Stomach (tissue), 19 donors: ENCODE measurements at places on chromosomes 6 and 20. TPM values are rescaled to one million over a fixed set of nuclear protein-coding genes. Genes with fewer than 3 reads are reported as not detected.

The DEFB121 gene
- not detected for polyA plus RNA-seq

The TBXT gene
- polyA plus RNA-seq, result not detected

The ADGB gene
- polyA plus RNA-seq, result not detected

The TBC1D22B gene
- polyA plus RNA-seq, result 6.4 TPM

The NANP gene
- polyA plus RNA-seq, result 2.8 TPM

- H3K4me1 ChIP-seq, result no peaks in the 10 kb centered on the region
- H3K36me3 ChIP-seq, result no peaks in the 10 kb centered on the region
- DNase-seq, result no peak
- H3K27me3 ChIP-seq, result no peaks in the 10 kb centered on the region
- H3K27ac ChIP-seq, result no peak overlapping the region
Measured at GRCh38 chr6:56984884-56985283, 30.0 kb downstream of the BEND6 start.

DNA sequence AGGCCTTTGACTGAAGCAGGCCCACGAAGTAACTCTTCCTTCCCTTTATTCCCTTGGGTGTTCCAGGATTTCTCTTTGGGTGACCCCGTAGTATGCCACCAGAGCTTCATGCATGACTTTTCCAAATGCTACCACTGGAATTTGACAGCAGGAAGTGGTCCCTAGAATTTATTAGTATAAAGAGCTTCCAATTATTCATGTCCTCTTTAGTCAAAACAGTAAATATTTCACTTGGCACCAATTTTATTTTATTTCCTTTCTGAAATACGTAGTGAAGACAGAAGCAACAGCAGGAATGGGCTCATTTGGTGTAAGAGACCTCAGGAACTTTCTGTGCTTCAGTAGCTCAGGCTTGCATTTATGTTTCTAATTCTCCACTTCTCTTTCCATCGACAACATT is 151.3 kb downstream of the LCA5 start:
- DNase-seq, result no peak
- no peaks in the 10 kb centered on the region for H3K27me3 ChIP-seq
- no peak overlapping the region for H3K4me3 ChIP-seq
- no peak overlapping the region for H3K27ac ChIP-seq
- H3K36me3 ChIP-seq, result no peaks in the 10 kb centered on the region

DNA sequence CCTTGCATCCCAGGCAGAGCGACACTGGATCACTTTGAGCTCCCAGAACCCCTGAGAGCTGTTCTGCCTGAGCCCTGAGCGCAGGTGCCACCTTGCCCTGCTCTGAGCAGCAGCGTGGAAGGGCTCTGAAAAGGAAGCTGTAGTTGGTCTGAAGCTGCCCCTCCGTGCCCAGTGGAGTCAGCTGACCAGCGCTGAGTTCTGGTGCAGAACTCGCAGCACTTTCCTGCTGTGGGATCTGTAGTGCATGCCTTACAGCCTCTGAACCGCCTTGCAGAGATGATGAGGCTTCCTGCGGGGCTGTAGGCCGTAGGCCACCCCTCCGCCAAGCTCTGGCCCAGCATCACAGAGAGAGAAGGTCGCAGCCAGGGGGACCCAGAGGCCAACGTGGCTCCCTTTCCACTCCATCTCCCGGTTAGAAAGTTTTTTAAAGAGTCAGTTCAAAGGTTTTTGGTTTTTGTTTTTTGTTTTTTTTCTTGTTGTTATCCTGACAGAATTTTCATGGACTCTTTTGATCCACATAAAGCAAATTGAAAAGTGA is 158.3 kb upstream of the CST7 start:
- no peak for DNase-seq
- H3K36me3 ChIP-seq, result no peaks in the 10 kb centered on the region
- H3K4me3 ChIP-seq, result no peak overlapping the region
- H3K27me3 ChIP-seq, result peaks cover 19% of the 10 kb centered on the region
- H3K4me1 ChIP-seq, result no peaks in the 10 kb centered on the region

DNA sequence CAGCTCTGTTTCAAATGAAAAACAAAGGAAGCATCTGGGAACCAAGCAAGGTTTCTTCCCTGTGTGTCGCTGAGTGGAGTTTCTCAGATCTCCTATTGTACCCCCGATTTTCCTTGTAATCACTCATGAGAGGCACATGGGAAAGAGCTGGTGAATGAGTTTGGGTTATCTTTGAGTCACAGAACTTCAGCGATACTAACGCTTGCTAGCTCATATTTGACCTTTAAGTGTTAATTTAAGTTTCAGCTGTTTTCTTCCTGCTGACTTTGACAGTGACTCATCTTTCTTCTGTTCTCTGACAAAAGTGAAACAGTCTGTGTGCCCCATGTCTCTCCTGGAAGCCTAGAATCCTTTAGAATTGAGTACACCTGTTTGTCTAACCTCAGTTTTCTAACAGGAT is 261.1 kb upstream of the RGS17 start:
- no peaks in the 10 kb centered on the region for H3K4me1 ChIP-seq
- no peak overlapping the region for H3K27ac ChIP-seq
- no peak overlapping the region for H3K4me3 ChIP-seq
- no peaks in the 10 kb centered on the region for H3K36me3 ChIP-seq
- DNase-seq, result no peak

GRCh38 chr6:105536961-105537360 is 134.1 kb upstream of the PREP start:
- no peak overlapping the region for H3K27ac ChIP-seq
- no peaks in the 10 kb centered on the region for H3K27me3 ChIP-seq
- no peaks in the 10 kb centered on the region for H3K36me3 ChIP-seq

GRCh38 chr6:114075777-114076176 is 104.8 kb upstream of the HDAC2 start:
- no peak overlapping the region for H3K27ac ChIP-seq
- no peak for DNase-seq
- no peaks in the 10 kb centered on the region for H3K4me1 ChIP-seq
- H3K36me3 ChIP-seq, result no peaks in the 10 kb centered on the region
- no peaks in the 10 kb centered on the region for H3K27me3 ChIP-seq

GRCh38 chr6:11938285-11938890 is 73.7 kb upstream of the HIVEP1 start:
- no peaks in the 10 kb centered on the region for H3K4me1 ChIP-seq
- no peaks in the 10 kb centered on the region for H3K36me3 ChIP-seq
- no peak overlapping the region for H3K27ac ChIP-seq
- no peak for DNase-seq
- H3K27me3 ChIP-seq, result no peaks in the 10 kb centered on the region
- H3K4me3 ChIP-seq, result no peak overlapping the region

GRCh38 chr6:6643398-6643797 is 54.9 kb downstream of the LY86 start:
- no peak overlapping the region for H3K4me3 ChIP-seq
- DNase-seq, result no peak
- H3K27ac ChIP-seq, result no peak overlapping the region

DNA sequence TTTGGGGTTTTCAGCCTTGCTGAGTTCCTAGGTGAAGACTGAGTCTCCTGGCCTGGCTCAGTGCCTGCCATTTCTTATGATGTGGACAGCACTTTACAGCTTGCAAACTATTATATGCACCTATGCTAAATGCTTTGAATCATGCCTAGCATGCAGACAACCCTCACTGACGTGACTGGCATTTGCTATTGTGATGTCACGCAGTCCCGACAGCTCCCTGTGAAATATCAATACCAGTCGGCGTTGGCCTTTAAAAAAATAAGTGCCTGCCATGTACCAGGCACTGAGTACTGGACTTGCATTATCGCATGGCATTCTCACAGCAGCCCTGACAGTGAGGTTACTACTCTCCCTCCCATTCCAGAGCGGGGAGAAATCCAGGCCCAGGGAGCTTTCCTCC is 35.5 kb downstream of the UQCC2 start:
- H3K4me1 ChIP-seq, result no peaks in the 10 kb centered on the region
- DNase-seq, result no peak
- H3K4me3 ChIP-seq, result no peak overlapping the region
- H3K36me3 ChIP-seq, result peaks cover 96% of the 10 kb centered on the region
- H3K27ac ChIP-seq, result no peak overlapping the region

DNA sequence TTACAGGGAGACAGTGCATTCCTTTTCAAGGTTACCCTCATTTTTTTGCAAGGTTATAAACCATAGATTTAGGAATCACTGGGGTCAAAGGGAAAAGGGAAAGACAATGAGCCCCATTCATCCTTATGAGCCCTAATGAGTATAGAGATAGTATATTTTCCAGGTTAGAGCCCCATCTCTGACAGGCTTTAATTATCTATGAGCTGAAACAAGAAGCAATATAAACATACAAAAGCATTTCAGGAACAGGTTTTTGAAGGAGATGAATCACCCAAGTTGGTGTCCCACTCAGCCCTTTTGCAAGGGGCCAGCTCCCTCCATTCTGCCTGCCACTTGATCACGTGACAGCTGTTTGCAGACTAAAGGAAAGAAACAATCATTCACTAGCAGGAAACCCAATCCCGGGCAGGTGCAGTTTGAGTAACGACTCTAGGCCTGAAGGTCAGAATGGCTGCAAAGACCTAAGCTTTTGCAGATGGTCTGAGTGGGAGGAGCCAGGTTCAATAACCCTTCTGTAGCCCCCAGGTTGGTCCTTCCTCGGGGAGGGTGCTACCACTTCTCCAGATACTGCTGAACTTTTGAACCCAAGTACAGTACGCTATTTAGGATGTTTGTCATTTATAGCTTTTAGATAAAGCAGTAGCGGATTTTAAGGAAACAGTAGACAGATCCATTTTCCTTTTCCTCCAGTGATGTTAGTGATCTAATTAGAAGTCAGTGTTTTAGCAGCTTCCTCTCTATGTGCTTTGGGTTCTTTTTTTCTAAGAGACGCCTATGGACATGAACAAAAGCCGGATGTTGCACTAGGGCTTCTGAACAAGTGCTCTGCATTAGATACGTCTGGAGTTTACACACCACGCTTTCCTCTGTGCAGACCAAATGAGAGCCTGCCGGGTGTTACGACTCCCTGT is 253.2 kb downstream of the SOX4 start:
- peaks cover 24% of the 10 kb centered on the region for H3K4me1 ChIP-seq
- H3K36me3 ChIP-seq, result no peaks in the 10 kb centered on the region
- no peaks in the 10 kb centered on the region for H3K27me3 ChIP-seq
- no peak overlapping the region for H3K4me3 ChIP-seq

- H3K27me3 ChIP-seq, result no peaks in the 10 kb centered on the region
- H3K27ac ChIP-seq, result no peak overlapping the region
- H3K4me1 ChIP-seq, result no peaks in the 10 kb centered on the region
- no peak overlapping the region for H3K4me3 ChIP-seq
Measured at GRCh38 chr6:5499644-5500306, 238.5 kb downstream of the FARS2 start.

DNA sequence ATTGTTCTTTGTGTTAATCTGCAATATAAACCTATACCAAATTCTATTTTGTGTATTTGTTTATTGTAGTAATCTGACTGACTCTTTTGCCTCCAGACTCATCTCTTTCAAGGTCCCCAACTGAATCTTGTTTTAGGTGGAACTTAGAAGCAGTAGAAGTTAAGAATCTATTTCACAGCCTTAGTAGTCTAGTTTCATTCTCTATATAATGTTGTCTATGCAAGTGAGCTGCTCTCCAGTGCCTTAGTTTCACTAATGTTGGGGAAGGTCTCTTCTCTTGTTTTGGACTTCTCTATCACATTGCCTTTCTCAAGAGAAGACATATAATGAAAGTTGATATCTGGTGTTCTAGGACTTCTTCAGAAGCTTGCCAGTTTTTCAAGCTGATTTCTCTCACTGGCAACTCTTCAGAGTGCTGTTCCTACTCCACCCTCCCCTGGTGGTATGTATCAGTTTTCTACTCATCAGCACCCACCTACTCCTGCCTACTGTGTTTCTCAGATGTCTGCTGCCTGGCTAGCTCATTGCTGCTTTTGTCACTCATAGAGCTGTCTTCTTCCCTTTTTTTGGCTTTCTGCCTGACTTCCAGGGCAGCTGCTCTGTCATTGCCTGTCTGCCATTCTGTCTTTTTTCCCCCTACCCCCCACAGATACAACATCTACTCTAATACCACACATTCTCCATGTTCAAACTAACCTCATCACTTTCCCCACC is 82.1 kb downstream of the PTPRA start:
- no peak overlapping the region for H3K27ac ChIP-seq
- H3K36me3 ChIP-seq, result peaks cover 35% of the 10 kb centered on the region
- DNase-seq, result no peak
- H3K27me3 ChIP-seq, result no peaks in the 10 kb centered on the region

DNA sequence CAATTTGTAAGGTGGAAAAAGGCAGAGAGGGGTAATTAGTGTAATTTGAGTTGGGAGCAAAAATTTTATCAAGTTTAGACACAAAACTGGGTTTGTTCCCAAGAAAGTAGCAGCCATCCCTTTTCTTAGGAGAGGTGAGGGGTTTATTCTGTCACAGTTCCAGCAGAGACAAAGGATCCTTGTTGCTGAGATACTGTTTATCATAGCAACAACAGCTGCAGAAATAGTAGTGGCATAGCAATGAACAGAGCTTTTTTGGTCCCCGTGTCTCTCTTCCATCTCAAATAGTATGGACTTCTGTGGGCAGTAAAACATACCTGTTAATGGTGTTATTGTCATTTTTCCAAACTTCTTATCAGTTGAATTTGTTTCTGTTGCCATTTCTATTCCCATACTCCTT is 23.9 kb downstream of the ZKSCAN8 start:
- H3K27me3 ChIP-seq, result no peaks in the 10 kb centered on the region
- DNase-seq, result no peak
- H3K36me3 ChIP-seq, result no peaks in the 10 kb centered on the region
- no peak overlapping the region for H3K27ac ChIP-seq
- no peak overlapping the region for H3K4me3 ChIP-seq

DNA sequence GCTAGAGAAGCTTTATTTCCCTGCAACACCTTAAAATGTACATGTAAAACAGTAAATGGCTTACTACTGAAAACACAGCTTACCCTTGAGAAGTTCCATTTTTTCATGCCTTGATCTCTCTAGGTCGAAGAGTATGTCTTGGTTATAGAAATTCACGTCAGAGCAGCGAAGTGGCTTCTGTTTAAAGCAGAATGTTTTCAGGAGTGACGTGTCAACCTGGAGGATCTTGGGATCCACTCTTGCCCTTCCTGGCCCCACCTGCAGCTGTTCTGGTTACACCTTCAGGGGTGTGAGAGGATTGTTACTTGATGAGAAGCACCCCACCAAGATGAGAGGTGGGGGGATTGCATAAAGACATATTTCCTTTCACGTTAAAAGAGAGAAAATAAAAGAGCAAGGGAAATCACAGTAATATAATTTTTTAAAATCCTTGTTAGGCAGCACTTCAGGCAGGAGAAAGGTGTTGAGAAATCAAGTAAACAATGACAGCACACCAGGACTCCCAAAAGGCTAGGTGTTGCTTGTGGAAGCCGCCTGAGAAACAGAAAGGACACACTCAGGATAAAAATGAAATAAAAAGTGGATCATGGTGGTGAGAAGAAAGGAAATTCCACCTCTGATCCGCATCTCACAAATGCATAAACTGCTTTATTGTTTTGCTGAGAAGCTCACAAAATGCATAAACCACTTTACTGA is 149.7 kb downstream of the UNC5CL start:
- H3K4me1 ChIP-seq, result no peaks in the 10 kb centered on the region
- peaks cover 13% of the 10 kb centered on the region for H3K27me3 ChIP-seq
- H3K27ac ChIP-seq, result no peak overlapping the region
- H3K36me3 ChIP-seq, result no peaks in the 10 kb centered on the region
- no peak for DNase-seq
